IPS-NIHi11 (cell line): ENCODE measurements at places on chromosomes 6 and 20.

DNA sequence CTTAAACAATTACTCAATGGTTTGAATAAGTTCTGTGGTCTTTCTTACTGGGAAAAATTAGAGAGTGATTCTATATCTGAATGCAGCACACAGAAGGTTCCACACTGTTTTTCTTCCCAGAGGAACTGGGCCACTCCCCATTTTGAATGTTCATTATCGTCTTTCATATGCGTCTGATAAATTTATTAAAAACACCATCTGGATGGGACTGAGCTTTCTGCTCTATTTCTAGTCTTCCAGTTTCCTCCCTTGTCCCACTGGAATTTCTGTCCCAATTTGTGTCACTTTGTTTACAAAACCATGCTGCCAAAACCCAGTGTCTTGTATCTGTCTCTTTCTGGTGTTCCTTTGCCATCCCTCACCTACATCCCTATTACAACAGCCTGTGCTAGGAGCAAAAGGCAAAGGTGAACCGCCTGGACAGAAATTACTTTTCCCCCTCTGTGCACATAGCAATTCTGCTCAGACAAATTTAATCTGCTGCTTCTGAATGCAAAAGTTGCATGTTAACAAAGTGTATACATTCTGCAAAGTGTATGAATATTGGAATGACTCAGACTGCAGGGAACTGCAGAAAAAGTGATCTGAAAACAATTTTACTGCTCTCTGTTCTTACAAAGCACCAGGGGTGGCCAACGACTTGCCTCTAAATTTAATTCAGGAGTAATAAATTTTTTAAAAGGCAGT, 333.6 kb downstream of the BTBD9 start:
- DNase-seq = no peak

DNA sequence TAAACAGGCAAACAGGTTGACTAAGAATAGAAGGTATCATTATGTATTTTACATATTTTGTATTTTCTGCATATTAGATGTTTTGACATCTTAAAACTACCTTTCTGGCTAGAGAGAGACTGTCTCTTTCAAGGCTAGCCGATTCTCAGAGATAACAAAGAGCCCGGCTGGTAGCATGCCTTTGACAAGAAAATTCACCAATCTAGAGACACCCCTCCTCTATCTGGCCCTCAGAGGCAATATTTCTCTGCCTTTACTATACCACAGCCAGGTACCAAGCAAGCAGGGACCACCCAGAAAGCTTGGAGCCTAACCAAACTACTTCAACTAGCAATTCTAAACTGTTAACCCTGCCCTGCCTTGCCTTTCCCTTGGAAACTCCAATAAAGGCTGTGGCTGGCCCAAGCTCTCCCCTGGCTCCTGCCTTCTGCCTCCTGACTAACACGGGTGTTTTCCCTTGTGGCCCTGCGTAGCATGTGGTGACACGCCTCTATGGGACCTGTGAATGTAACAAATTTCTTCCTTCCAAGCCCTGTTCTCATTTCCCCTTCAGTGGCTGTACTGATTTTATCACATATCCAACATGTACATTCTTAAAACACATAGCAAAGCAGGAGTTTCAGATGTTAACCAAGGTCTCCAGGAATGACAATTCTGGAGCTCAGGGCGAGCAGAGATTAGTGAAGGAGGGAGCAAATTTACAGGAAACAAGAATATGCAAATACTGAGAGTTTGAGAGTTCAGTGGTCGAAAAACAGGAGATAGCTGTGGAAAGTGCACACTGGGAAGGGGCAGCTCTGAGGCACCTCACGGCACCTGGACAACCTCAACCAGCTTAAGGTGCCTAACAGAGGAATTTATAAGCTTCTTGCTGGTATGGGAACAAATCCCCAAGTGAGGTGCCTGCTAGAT, 120.8 kb downstream of the BACH2 start:
- DNase-seq = no peak

DNA sequence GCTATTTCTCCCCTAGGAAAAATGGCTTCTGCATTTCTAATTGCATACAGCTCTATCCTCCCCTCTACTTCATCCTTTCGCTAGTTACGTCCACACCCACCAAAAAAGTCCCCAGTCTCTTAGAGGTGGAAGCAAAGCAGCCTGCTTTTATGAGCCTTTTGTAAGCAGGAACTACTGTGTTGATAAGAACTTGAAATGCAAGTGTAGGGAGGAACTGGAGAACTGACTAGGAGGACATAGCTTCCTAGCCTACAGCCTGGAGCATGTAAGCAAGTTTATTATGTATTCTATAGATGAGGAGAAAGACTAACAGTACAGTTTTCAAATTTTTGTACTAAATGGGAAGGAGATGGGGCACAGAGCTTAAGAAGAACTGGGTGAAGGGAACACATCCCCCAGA, 10.3 kb downstream of the ARHGAP18 start:
- DNase-seq = no peak

GRCh38 chr6:103140308-103141027, 1719.3 kb downstream of the HACE1 start:
- no peak for DNase-seq

DNA sequence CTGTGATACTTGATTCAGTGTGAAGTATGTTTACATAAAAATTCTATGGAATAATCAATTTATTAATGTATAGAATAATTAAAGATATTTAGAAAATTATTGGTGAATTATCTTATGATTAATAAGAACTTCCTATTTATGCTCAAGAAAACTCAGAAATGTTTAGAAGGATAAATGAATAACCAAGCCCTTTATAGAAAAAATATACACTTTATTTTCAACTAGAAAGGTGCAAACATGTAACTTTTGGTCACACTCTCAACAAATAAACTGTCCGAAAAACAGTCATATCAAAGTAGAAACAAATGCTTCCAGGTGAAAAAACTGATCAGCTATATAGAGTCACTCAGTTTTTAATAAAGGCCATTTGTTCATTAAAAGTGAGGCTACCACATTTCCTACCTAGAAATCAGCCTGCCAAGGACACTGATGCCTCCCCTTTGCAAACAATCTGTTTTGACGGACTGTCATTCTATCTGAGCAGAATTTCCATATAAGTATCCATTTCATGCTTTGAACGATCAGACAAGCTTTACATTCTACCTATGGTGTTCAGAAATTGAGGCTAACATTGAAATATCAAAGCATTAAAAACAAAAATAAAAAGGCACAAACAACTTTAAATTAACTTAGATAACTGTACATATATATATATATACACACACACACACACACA, 3.0 kb downstream of the CCN2 start:
- DNase-seq = no peak

GRCh38 chr6:36154286-36154685, 24.0 kb downstream of the MAPK13 start:
- no peak for DNase-seq

GRCh38 chr20:43727980-43728590, 1.3 kb upstream of the GTSF1L start:
- DNase-seq = no peak

- peak; percentile 74 for DNase-seq
Measured at GRCh38 chr6:31172973-31173384, 2.5 kb upstream of the POU5F1 start.

GRCh38 chr20:14062171-14062570, 66.9 kb downstream of the MACROD2 start:
- no peak for DNase-seq

GRCh38 chr20:53354314-53354713, 239.3 kb downstream of the ZNF217 start:
- DNase-seq = no peak

GRCh38 chr6:48889429-48889828, 573.6 kb downstream of the MMUT start:
- DNase-seq = no peak

DNA sequence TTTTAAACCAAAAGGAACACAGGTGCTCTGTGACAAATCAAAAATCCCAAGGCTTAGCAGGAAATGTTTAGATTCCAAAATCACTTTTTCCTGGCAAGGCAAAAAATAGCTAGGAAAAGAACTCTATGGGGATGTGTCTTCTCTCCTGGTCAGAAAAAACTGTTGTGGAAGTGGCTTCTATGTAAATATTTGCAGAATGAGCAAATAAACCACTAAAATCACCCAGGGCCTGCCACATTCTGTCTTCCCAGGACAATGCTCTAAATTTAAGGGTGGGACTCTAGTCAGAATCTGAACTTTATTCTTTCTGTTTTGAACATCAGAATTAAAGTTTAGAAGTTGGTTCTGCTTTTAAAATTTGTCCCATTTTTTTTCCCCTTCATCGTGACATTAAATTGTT, 29.3 kb downstream of the GCM1 start:
- DNase-seq = no peak

GRCh38 chr20:58930496-58930895, 50.6 kb upstream of the NELFCD start:
- no peak for DNase-seq

GRCh38 chr6:14520029-14520428, 402.5 kb downstream of the CD83 start:
- DNase-seq = no peak

DNA sequence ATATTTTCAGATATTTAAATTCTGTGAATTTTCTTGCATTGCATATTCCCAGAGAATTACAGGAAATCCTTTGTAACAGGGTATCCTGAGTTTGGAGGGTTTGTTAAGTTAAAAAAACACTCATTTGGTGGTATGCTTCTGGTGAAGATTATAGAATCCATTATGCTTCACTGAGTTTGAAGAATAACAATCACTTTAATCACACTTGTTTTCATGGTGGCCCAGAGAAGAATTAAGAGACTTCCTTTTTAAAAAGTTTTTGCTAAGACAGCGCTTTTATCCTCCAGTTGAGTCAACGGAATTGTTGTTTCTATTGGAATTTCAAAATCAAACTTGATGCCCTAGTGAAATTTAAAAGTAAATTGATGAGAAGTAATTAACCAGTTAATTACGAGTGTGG, 17.4 kb downstream of the PLEKHG1 start:
- no peak for DNase-seq

GRCh38 chr6:164928057-164928727, 381.2 kb downstream of the C6orf118 start:
- no peak for DNase-seq

DNA sequence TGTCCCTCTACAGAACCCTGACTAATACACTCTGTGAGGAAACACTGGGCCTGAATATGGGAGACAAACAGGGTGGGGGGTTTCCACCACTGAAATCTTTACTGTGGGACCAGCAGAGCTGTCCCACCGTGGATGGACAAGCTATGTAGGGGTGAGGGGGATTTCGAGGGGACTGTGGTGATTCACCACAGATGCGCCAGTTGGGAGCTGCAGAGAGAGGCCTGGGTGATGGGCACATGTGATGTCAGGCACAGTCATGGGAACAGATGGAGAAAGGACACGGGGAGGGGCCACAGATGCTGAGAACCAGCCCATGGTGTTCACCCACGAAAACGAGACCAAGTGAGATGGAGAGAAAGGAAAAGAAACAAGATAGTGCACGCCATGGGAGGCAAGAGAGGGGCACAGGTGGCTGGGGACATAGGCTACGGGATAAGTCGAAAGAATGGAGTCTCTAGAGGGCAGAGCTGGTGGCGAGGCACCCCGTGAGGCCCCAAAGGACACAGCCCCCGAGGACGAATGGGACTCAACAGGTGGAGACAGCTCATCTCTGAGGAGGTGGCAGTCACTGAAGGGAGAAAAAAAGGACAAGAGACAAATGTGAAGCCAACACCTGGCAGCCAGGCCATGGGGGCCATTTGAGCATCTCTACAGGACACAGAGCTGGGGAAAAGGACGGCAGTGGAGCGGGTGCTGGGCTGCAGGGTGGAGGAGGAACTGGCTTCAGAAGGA, 10.5 kb upstream of the RAMACL start:
- no peak for DNase-seq

DNA sequence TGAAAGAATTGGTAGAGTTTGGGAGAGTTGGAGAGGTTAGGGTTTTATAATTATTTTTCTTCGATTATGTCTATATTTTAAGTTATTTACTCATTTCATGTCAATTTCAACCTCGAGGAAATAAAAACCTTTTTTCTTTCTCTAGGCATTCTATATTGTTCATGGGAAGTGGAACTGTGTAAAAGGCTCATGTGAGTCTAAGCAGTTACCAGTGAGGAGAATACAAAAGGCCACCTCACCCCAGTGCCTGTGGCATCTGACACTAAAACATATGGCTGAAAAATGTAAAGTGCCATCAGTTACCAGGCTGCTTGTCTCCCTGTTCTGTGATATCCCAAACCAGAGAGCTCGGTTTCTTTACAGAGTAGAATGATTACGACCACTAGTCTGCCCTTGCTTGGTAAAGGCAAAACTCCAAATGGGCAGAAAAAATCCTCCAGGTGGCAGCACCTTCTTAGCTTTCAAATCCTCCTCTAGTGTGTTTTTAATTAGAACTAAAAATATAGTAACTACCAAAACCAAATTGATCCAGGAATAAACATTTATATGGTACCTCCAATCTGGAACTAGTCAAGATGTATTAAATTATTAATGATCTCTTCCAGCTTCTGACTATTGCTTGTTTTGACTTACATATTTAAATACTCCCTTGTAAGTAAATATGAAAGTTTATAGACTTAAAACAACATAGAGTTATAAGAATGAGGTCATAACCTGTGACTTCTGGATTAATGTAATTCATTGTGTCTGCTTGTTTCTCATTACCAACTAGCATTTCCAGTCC, 122.6 kb upstream of the MCHR2 start:
- peak; percentile 60 for DNase-seq

- DNase-seq = no peak
Measured at GRCh38 chr6:129695373-129696027, 14.5 kb downstream of the ARHGAP18 start.

DNA sequence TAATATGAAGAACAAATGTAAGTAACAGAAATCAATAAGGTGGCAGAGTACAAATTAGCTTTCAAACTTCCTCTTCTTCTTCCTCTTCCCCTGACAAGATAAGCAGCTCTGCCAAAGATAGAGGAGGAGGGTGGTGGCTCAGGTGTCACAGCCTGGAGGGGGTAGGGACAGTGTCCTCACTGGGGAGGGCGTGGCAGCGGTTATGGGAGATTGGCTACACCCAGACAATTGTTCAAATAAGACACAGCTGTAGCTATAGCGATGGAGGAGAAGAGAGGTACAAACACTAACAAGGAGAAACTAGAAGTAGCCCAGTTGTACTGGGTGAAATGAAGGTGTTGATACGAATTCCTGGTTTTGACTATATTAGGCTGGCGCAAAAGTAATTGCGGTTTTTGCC, 198.5 kb downstream of the TBXT start:
- no peak for DNase-seq

- no peak for DNase-seq
Measured at GRCh38 chr20:49103019-49103418, 56.9 kb downstream of the CSE1L start.

DNA sequence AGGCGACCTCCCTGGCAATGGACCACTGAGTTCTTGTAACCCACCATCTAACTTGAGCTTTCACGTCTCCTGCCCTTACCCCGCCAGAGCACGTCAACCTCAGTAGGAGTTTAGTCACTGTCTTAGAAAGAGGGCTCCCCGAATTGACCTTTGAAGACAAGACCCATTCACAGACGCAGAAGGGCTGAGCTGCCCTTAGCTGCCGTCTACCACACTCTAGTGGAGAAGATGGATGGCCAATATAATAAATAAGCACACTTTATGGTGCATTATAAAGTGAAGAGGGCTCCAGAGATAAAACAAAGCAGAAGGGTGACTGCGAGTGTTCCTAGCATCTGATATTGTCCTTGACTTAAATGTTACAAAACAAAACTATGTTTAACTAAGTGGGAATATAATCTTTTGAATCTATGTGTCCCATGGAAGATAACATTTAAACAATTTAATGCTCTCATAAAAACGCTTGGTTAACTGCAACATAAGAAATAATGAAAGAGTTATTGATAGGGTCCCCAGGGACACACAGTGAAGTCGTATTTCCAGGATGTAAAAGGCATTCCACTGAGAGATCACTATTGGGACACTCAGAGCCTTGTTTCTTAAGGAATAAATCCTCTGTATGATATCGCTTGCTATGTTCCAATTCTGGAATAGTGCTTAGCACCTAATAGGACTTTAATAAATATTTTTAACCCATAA, 261.1 kb downstream of the THBS2 start:
- no peak for DNase-seq
